ENCODE measurements at places on chromosomes 5 and 9.

GRCh38 chr9:133615186-133615585 lies 6.0 kb upstream of the FAM163B start:
- no peak for DNase-seq

DNA sequence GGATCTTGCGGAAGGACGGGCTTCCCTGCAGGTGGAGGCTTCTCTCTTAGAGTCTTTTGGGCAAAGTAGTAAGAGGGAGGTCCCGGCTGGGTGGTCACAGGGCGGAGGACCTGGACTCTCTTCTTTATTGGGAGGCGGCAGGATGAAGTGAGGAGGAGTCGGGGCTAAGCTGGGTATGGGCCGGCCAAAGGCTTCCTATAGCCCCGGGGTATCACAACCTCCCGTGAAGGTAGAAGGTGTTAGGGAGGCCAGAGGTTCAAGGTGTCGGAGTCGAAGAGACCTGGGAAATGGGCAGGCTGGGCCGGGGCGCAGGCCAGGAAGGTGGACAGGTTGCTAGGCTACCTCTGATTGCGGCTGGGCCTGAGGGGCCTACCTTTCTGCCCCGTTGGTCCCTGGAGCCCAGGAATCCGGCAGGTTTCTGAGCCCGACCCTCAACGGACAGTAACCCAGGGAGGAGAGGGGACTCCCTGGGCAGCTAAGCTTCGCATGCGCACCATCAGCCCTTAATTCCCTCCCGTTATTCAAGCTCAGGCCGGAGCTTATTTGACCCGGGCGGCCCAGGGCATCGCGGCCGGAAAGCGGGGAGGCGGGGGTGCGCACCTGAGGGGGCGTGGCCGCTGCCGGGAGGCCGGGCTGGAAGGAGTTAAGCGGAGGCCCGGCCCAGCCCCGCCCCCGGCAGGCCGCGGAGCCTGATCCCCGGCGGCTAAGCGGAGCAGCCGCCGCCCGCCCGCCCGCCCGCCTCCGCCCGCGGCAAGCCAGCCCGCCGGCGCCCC lies at the start of gene TESK1:
Gene TESK1, plus strand, starts transcription at position 685 of the 773 bp plus-strand sequence. CDS start 358 bp downstream, outside the sequence.
- DNase-seq, result peak; percentile 35

DNA sequence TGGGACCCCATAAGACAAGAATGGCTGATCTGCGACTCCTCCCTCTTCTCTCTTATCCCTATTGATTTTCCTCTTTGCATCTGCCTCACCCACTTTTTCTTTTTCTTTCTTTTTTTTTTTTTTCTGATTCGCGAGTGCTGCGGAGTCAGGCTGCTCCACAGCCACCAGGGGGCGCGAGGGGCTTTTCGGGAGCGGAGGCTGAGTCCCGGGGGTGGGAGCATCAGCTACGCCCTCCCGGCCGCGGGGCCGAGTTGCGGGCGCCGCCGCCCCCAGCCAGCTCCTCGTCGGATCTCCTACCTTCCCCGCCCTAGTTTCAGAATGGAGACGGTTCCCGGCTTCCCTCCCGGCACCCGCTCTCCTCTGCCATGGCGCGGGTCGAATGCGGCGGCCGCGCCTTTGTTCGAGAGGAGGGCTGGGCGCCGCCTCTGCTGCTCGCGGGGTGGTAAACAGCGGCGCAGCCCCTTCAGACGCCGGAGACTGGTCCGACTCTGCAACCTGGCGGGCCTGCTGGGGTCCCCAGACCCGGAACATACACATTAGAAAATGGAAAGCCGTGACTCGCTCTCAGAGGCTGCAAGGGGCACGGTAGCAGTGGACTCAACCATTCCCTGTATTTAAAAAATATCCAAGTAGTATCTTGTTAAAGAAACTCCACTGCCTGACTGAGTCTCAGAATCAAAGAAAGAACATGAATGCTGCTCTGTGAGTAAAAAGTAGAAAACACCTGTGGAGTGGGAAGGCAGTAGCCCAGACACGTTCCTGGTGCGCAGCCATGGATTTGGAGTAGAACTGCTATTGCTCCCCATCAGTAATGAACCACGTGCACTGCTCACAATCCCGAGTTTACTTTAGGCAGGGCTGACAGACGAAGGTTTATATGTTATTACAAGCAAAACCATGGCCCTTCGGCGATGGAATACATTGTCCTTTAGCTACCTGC lies 55.7 kb downstream of the DPYSL3 start:
- peak; percentile 53 for DNase-seq

GRCh38 chr5:38543886-38544285 lies 12.6 kb downstream of the LIFR start:
- DNase-seq, result no peak

- no peak for DNase-seq
Measured at GRCh38 chr5:66880401-66880800, 284.2 kb downstream of the MAST4 start.

DNA sequence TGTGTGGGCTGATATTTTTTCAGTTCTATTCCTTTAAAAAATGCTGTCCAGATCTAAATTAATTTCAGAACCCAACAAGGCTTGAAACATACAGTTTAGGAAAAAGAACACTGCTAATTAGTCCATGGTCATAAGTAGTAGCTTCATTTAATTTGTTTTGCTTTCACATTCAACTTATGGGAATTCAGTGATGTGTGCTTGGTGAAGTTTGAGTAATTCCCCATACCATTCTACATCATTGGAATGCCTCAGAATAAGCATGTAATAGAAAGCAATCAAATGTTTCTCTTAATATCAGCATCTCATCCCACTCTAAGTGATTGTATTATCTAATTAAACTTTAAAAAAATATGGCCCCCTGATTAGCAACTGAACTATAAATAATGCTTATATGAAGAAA lies 2.7 kb downstream of the CNTLN start:
- no peak for DNase-seq

DNA sequence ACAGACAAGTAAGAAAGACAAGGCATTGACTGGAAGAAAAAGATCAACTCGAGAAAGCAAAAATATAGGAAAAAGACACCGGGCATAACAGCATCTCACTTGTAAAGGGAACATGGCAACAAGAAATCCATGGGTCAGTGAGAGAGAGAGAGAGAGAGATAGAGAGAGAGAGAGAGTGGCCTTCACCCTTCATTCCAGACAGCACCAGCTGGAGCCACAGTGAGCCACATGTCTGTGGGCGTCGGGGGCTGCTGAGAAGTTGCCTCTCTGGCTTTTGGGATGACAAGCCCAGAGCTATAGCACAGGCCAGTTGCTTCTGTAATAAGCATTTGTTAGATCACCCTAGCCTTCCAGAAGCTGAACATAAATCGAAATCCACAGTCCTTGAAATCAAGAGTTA lies 20.3 kb upstream of the ENC1 start:
- DNase-seq, result no peak

DNA sequence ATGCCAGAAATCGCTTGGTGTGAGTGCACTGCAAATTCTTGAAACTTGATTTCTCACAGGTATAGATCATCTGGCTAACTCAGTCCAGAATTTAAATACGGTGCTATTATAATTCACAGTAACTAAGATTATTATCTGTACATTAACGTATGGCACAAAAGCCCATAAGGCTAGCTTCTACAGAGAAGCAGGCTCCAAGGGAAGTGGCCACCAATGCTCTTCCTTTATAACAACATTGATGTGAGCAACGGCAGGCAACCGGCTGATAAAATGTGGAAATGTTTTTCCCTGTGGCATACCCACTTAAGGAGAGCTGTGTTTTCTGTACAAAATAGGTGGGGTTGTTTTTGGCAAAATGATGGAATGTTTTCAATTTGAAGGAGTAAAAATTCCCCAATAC lies 35.7 kb downstream of the SEMA4D start:
- DNase-seq, result no peak

- peak; percentile 22 for DNase-seq
Measured at GRCh38 chr5:165569551-165569950, 2064.1 kb downstream of the MAT2B start.

- DNase-seq, result no peak
Measured at GRCh38 chr5:74765929-74766328, 988 bp downstream of the GFM2 start.

GRCh38 chr5:63831381-63831780 lies 130.9 kb downstream of the HTR1A start:
- DNase-seq, result no peak

GRCh38 chr5:147985608-147986007 lies 78.2 kb upstream of the SPINK5 start:
- DNase-seq, result no peak

DNA sequence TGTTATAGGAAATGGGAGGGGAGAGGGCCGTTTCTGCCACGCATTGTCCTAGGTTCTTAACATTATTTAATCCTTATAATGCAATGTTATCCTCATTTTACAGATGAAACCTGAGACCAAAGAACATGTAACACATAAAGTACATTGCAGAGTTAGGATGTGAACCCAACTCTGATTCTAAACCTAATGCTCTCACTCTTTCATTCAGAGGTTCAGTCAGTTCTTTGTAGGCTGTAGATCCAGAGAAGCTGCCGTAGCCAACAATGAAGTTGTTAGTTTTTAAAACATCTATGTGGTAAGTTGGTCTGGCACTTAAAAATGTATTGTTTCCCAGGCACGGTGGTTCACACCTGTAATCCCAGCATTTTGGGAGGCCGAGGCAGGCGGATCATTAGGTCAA lies 10.5 kb upstream of the PSMD5 start:
- no peak for DNase-seq

GRCh38 chr9:126388964-126389708 lies 62.5 kb downstream of the MVB12B start:
- DNase-seq, result no peak

- DNase-seq, result peak; percentile 83
Measured at GRCh38 chr5:172680921-172681320, 39.9 kb downstream of the NEURL1B start.

DNA sequence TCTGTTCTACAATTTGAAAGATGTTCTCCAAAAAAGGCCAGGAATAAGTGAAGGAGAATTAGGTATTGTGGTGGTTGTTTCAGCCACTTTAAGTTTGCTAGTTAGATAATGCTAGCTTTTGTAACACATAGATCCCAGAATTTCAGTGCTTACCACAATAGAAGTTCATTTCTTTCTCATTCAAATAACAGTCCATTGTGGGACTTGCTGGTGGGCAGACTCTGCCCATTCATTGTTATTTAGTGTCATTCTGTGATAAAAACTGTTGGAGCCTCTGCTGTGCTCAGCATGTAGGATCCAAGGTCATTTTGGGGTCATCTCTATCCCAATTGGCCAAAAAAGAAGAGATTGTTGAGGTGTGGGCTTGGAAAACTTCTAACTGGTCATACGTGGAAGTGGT lies 106.8 kb downstream of the CCDC192 start:
- no peak for DNase-seq

DNA sequence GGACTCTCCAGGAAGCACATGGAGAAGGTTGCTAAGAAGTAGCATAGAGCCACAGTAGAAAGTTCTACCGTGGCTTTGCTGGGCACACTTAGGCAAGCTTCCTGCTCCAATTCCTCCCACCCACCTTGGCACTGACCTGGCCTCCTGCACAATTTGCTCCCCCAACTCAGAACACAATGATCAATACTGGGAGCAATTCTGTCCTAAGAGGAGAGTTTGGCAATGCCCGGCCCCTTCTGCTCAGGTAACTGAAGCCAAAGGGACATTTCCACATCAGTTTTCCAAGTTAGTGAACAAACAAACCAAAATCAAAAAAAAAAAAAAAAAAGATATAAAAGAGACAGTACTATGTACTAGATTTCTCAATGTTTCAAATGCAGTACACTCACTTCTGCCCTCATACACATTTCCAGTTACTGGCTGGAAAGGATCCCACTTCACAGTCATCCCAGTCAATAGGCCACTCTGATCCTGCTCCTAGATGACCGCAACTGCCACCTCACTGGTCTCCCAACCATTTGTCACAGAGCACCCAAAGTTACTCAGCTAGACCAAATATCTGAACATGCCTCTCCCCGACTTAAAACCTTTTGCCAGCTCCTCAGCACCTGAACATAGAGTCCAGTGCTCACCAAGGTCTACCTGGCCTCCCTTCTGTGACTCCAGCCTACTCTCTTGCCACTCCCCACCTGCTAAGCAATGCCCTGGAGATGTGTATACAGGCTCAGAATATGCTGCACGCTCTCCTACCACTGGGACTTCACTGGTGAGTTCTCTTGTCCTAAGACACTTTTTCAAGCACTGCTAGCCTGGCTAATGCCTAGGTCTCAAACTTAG lies 21.3 kb downstream of the ABCA1 start:
- no peak for DNase-seq

- no peak for DNase-seq
Measured at GRCh38 chr9:110033869-110034268, 174.1 kb downstream of the C9orf152 start.

All from MV-4-11 (cell line).